HepG2 (cell line): ENCODE measurements at places on chromosomes 16 and 17.
A peak's percentile ranks its signal among the peaks of the same experiment; 100 is the strongest.

- H3K36me3 ChIP-seq, result no peaks in the 10 kb centered on the region
- peaks cover 20% of the 10 kb centered on the region for H3K27me3 ChIP-seq
- DNase-seq, result no peak
- no peak overlapping the region for H3K4me3 ChIP-seq
- no peak overlapping the region for H3K27ac ChIP-seq
- no peaks in the 10 kb centered on the region for H3K4me1 ChIP-seq
These were observed 18.3 kb downstream of the PIK3R5 start for GRCh38 chr17:8947201-8947600.

DNA sequence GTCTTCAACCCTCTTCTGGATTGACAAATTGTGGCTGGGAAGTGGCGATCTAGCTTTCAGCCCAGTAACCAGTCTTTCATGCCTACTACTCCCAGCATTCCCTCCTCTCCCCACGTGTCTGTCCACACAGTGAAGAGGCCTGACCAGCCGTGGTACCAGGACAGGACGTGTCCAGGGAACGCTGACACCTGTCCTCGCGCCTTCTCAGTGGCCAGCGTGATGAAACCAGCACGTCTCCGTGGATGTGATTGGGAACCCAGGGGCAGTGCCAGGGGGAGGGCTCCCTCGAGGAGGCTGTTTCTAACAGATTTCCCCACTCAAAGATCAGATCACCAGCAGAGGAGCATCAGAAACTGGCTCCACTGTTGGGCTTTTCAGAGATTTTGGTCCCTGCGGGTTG lies 69.1 kb downstream of the RPA1 start:
- peaks cover 33% of the 10 kb centered on the region for H3K36me3 ChIP-seq
- no peak overlapping the region for H3K4me3 ChIP-seq
- H3K4me1 ChIP-seq, result peaks cover 20% of the 10 kb centered on the region

DNA sequence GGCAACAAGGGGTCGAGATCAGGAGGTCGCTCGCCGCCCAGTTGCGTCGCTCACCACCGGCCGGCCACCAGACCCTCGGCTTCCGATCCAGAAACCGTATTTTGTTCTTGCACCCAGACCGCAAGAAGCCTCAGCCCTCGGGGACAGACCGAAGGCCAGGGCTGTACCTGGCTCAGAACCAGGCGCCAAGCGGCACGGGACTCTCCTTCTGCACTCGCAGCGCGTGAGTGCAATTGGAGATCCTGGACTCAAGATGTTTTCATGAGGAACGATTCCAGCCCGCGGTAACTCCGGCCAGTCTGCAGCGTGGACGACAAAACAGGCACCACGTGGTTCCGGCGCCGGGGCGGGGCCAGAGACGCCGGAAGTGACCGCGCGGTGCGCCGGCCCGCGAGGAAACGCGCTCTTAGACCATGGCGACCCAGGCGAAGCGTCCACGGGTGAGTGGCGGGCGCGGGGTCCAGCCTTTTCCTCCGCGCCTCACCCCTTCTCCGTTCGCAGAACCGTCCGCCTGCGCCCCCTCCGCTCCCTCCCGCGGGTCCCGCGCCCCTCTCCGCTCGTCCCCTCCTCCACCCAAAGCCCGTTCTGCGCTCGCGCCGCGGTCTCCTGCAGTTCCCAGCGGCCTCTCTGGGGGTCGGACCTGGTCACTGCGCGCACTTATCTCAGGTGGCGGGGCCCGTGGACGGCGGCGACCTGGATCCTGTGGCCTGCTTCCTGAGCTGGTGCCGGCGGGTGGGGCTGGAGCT lies at the start of gene SETD6:
TSS of gene SETD6 (plus strand) at position 393 of the 746 bp plus-strand sequence. CDS start at position 414, 21 bp downstream.
- DNase-seq, result peak; percentile 83
- peak within 1 kb of the TSS; percentile 58 for H3K4me3 ChIP-seq
- peaks cover 13% of the 10 kb centered on the region for H3K36me3 ChIP-seq

GRCh38 chr17:55735731-55736405 lies 13.2 kb upstream of the TMEM100 start:
- peaks cover 11% of the 10 kb centered on the region for H3K4me1 ChIP-seq
- H3K36me3 ChIP-seq, result no peaks in the 10 kb centered on the region
- H3K27me3 ChIP-seq, result peaks cover 15% of the 10 kb centered on the region; the same call in 1 of the 3 replicates
- peak; percentile 54 for DNase-seq
- H3K27ac ChIP-seq, result no peak overlapping the region

DNA sequence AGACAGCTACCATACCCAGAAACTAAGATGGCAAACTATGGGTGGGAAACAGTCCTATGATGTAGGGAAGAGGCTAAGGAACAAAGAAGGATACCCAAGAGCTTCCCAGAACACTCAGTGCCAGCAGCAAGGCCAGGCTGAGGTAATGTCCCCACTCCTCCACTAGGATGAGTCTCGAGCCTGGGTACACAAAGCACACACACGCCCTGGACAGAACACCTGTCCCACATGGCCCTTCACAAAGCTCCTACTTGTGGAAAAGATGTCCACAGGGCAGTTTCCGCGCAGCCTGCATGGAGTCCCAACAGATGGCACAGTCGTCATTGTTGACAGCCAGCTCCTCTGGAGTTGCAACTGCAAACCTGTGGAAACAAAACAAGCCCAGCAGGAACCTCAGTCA lies 23.9 kb downstream of the AMFR start:
- no peak overlapping the region for H3K4me3 ChIP-seq
- H3K27ac ChIP-seq, result no peak overlapping the region
- H3K4me1 ChIP-seq, result no peaks in the 10 kb centered on the region
- H3K27me3 ChIP-seq, result no peaks in the 10 kb centered on the region
- DNase-seq, result peak; percentile 42

DNA sequence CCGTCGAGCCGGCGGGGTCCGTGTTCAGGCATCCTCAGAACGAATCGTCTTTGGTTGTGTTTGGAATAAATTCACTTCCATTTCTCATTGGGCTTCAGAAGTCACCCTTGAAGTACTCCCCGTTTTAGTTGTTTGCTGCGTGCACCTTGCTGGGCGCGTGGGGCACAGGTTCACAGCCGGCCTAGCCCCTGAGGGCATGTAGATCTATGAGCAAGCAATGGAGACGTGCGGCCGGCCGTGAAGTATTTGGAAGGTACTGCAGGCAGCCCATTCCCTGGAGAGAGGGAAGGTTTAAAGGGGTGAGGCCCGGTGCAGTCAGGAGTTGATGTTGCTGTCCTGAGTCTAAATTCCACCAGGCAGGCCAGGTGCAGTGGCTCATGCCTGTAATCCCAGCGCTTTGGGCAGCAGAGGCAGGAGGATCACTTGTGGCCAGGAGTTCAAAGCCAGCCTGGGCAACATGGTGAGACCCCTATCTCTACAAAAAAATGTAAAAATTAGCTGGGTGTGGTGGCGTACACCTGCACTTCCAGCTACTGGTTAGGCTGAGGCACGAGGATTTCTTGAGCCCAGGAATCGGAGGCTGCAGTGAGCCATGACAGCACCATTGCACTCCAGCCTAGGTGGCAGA lies 714 bp downstream of the ACSF3 start:
- H3K27me3 ChIP-seq, result no peaks in the 10 kb centered on the region; the same call in 1 of the 2 replicates
- H3K4me3 ChIP-seq, result peak overlapping the region; percentile 65
- H3K36me3 ChIP-seq, result 0 out of 3 replicates have a peak, but pooled peaks cover 5% of the 10 kb centered on the region
- H3K4me1 ChIP-seq, result peaks cover 86% of the 10 kb centered on the region
- peak overlapping the region; percentile 41 for H3K27ac ChIP-seq
- peak; percentile 35 for DNase-seq

DNA sequence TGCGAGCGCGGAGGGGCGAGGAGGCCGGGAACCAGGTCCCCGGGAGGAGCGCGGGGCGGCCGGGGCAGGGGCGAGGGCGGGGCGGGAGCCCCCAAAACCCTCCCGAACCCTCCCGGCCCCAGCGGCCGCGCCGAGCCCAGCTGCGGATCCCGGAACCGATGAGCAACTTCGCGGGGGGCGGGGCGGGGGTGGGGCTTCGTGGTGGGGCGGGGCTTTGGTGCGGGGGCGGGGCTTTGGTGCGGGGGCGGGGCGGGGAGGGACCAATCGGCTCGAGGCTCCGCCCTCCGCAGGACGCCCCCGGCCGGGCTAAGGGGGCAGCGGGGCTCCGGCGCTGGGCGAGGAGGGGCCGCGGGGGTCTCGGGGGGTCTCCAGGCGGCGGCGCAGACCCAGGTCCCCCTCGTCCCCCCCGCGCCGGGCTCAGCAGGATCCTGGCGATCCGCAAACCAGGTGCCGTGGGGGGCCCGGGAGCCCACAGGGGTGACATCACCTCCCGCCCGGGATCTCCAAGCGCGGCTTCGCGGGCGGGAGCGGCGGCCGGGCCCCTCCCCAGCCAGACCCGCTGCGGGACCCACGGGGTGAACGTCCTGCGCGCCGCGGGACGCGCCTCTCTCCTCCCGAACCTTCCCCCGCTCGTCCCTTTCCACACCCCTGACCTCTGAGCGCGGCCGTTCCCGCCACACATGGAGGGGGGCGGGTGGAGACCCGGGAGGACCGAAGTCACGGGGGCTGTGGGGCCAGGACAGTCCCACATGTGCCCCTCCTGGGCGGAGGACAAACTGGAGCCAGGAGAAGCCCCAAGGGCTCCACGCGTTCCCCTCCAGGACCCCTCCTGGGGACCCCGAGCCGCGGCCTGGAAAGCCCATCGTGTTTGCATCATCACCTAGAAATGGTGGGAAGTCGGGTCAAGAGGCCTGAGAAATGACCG lies at the start of gene ABR:
TSS of gene ABR (minus strand) at position 164 of the 925 bp plus-strand sequence. CDS start 254 bp downstream, outside the sequence.
- no peaks in the 10 kb centered on the region for H3K36me3 ChIP-seq
- H3K4me1 ChIP-seq, result no peaks in the 10 kb centered on the region

GRCh38 chr17:64384253-64385186 lies 6.1 kb downstream of the PECAM1 start:
- H3K27ac ChIP-seq, result peak overlapping the region; percentile 89
- H3K4me3 ChIP-seq, result peak overlapping the region; percentile 17; the same call in 1 of the 2 replicates
- H3K36me3 ChIP-seq, result no peaks in the 10 kb centered on the region

- DNase-seq, result peak; percentile 54
- H3K27me3 ChIP-seq, result no peaks in the 10 kb centered on the region
- no peak overlapping the region for H3K27ac ChIP-seq
- H3K36me3 ChIP-seq, result no peaks in the 10 kb centered on the region
- H3K4me3 ChIP-seq, result no peak overlapping the region
- H3K4me1 ChIP-seq, result peaks cover 18% of the 10 kb centered on the region
These were observed 1.7 kb downstream of the RPRML start for GRCh38 chr17:46977348-46977747.
